ENCODE measurements at places on chromosomes 5 and 9.

- DNase-seq = no peak
These were observed 8.9 kb downstream of the IRX1 start for GRCh38 chr5:3604501-3604900.

DNA sequence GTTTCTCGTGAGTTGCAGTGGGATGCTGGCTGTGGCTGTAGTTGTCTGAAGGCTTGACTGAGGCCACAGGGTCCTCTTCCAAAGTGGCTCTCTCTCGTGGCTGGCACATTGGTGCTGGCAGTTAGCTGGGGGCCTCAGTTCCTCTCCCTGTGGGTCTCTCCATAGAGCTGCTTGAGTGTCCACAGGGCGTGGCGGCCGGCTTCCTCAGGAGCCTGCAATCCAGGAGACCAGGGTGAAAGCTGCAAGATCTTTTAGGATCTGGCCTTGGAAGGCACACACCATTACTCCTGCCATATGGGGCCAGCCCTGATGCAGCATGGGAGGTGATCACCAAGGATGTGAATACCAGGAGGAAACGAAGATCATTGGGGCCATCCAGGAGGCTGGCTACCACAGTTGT lies 41.1 kb downstream of the ANKRD33B start:
- no peak for DNase-seq

GRCh38 chr5:169870211-169870610 lies 110.1 kb downstream of the INSYN2B start:
- no peak for DNase-seq

DNA sequence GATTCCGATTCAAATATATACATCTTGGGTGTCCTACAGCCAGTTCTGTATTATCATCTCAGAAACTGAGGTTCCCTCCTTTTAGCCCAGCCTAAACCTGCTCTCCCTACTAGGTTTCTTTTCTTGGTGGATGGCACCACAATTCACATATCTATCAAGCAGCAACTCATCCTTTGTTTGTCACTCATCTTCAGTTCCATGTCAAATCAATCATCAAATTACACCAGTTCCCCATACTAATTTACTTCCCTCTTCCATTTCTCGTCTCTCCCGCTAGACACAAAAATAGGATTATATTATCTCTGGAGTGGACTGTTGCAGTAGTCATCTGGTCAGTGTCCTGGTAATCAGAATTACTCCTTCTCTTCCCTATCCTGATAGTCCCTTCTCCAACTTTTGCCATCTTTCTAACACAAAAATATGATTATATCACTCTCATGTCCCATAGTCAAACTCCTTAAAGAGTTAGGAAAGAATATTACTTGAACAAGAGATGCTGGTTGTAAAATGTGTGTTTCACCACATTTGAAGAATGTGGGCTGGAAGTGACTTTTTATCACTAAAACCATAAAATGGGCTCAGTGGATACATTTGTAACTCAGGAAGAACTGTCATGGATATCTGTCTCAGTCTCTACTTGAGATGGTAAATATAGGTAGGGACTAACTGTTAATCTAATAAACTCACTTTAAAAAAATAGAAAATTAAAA lies 69.1 kb upstream of the RICTOR start:
- DNase-seq = no peak

GRCh38 chr5:115850744-115851416 lies 9.1 kb downstream of the AP3S1 start:
- no peak for DNase-seq

DNA sequence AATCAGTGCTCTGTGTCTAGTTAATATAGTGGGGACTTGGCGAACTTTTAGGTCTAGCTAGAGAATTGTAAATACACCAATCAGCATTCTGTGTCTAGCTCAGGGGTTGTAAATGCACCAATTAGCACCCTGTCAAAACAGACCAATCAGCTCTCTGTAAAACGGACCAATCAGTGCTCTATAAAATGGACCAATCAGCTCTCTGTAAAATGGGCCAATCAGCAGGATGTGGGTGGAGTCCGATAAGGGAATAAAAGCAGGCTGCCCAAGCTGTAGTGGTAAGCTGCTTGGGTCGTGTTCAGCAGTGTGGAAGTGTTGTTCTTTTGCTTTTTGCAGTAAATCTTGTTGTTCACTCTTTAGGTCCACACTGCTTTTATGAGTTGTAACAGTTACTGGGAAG lies 3.6 kb upstream of the OTULINL start:
- no peak for DNase-seq

DNA sequence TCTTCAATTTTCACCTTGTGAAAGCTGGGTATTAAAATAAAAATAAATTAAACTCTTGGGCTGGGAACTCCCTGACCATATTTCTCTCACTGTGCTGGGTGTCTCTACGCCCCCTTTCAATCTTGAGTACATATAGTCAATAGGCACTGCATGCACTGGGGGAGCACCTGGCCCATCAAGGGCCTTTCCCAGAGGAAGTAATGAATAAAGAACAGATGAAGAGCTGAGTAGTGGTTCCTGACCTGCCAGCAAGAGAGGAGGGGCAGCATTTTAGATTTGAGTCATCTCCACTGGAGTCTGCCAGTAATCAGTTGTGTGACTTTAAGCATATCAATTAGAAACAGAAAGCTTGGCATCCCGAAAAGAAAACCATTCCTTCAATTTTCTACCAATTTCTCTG lies 6.2 kb downstream of the MAPKAP1 start:
- no peak for DNase-seq

DNA sequence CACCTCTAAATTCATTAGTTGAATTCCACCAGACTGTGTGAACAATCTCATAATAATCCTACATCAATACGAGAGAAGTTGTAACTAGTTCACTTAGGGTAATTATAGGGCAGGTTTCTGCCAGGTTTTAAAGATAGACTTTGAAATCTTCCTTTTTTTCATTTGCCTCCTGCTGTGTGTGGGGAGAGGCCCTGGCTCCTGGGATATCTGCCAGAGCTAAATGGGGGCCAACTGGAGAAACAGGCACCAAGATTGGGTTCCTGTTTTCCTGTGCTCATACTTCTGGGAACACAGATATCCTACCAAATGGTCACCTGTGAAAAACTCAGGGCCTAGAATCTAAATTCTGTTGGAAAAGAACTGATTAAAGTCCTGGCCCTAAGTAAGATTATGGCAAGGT lies 42.3 kb downstream of the SH3RF2 start:
- no peak for DNase-seq

All from stimulated activated CD8-positive, alpha-beta memory T cell treated with anti-CD3 and anti-CD28 coated beads, Interleukin-7, amount 100 ng/mL, for 4 hours (primary cell).